ENCODE measurements at places on chromosomes 3 and 15. TPM values are rescaled to one million over a fixed set of nuclear protein-coding genes. Genes with fewer than 3 reads are reported as not detected.

DNA sequence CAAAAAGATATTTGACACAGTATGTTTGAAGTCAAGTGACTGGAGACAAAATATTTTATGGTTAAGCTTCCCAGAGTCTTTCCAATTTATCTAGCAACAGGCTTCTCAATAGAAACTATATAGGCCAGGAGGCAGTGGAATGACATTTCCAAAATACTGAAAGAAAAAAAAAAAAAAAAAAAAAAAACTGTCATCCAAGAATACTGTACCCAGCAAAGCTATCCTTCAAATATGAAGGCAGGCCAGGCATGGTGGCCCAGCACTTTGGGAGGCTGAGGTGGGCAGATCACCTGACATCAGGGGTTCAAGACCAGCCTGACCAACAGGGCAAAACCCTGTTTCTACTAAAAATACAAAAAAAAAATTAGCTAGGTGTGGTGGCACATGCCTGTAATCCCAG lies 20.9 kb downstream of the NME9 start:
- no peak for DNase-seq
- no peak overlapping the region for H3K4me3 ChIP-seq
- H3K36me3 ChIP-seq = peaks cover 8% of the 10 kb centered on the region
- no peaks in the 10 kb centered on the region for H3K4me1 ChIP-seq

The RTP3 gene
- total RNA-seq = not detected

DNA sequence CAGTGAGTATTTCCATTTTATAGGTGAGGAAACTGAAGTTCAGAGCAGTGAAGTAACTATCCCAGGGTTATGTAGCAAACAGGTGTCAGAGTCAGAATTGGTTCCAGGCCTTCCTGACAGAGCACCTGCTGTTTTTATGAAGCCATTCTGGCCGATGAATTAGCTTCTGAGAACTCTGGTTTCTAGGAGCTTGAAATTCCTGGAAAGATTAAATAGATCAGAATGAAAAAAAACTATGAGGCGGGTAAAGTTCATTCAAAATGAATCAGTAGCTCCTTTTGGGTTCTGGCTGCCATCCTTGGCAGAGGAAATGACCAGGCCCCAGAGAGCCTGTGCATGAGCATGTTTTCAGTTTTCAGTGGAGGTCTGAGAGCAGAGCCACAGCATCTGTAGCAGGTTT lies 59.3 kb upstream of the CFAP161 start:
- no peaks in the 10 kb centered on the region for H3K4me1 ChIP-seq
- no peak for DNase-seq
- no peaks in the 10 kb centered on the region for H3K36me3 ChIP-seq
- H3K27ac ChIP-seq = no peak overlapping the region
- peaks cover 5% of the 10 kb centered on the region for H3K27me3 ChIP-seq

DNA sequence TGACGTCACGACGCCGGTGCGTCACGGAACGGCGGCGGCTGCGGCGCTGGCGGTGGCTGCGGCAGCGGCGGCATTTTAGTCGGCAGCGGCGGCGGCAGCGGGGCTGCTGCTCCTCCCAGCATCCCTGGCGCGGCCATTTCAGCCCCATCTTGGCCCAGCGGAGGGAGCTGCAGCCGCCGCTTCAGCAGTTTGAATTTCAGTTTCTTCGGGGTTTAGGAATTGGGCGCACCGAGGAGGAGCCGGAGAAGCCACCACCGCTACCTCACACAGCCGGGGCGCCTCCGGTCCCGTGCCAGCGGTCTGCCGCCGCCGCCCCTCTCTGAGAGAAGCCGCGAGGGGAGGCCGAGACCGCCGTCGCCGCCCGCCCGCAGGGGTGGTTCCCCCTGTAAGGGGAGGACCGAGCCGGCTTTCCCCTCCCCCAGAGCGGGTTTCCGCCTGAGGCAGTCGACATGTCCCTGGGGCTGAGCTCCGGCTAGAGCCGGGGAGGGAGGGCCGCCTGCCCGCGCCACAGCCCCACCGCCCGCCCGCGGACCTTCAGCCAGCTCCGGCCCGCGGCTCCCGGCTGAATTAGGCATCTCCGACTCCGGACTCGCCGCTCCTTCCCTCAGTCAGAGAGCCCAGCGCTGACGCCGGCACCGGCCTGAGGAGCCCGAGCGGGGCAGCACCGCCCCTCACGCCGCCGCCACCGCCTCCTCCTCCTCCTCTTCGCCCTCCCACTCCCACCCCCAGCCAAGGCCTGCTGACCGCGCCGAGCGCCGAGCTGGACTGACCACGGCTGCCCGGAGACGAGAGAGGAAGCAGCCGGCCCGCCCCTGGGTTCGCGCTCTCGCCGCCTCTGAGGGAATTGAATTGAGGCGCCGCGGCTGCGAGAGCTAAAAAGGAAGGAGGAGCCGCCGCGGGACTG lies at the start of gene TSC22D2:
TSS of gene TSC22D2 (plus strand) at position 78 of the 904 bp plus-strand sequence. CDS start 1,053 bp downstream, outside the sequence.
- peaks cover 20% of the 10 kb centered on the region for H3K4me1 ChIP-seq
- H3K27ac ChIP-seq = peak within 1 kb of the TSS; percentile 99
- peak; percentile 97 for DNase-seq

DNA sequence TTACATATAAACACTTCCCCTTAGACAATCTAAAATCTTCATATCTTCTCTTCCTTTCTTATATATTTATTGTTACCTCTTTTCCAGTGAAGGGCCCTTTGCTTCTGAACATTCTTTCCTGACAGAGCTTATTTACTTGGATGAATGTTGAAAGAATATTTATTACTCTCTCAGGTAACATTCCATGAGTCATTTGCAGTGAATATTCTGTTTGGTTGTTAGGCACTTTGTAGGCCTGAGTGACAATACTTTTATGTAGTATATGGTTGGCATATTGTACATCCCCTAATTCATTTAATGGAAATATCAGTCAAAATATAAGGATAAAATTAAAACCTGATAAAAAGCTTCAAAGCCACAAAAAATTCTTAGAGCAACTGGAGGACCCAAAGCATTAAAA lies 260.9 kb upstream of the KCNMB2 start:
- H3K27me3 ChIP-seq = no peaks in the 10 kb centered on the region
- H3K4me3 ChIP-seq = no peak overlapping the region
- H3K4me1 ChIP-seq = no peaks in the 10 kb centered on the region
- no peaks in the 10 kb centered on the region for H3K36me3 ChIP-seq

DNA sequence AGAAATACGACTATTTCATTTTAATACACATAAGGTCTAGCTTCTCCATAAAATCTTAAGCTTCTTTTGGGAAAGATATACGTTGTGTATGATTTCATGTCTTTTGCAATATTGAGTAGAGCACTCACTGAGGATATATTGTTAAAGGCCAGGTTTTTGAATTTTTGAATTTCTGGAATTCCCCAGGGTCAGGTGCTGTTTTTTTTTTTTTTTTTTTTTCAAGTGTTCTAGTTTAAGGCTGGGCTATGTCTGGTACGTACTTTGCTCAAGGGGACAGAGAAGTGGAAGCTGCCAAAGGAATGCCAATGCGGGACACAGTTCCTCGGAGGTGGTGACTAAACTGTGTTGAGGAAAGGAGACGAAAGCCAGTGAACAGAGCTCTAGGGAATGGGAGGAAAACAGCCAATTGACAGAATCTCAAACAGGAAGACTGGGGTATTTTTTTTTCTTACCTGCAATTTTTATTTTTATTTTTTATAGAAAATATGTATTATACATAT lies 510.5 kb upstream of the CBLB start:
- H3K4me3 ChIP-seq = no peak overlapping the region
- H3K27ac ChIP-seq = peak overlapping the region; percentile 33
- DNase-seq = no peak
- peaks cover 5% of the 10 kb centered on the region for H3K4me1 ChIP-seq
- no peaks in the 10 kb centered on the region for H3K27me3 ChIP-seq

The ELL3 gene
- 4.1 TPM for total RNA-seq

DNA sequence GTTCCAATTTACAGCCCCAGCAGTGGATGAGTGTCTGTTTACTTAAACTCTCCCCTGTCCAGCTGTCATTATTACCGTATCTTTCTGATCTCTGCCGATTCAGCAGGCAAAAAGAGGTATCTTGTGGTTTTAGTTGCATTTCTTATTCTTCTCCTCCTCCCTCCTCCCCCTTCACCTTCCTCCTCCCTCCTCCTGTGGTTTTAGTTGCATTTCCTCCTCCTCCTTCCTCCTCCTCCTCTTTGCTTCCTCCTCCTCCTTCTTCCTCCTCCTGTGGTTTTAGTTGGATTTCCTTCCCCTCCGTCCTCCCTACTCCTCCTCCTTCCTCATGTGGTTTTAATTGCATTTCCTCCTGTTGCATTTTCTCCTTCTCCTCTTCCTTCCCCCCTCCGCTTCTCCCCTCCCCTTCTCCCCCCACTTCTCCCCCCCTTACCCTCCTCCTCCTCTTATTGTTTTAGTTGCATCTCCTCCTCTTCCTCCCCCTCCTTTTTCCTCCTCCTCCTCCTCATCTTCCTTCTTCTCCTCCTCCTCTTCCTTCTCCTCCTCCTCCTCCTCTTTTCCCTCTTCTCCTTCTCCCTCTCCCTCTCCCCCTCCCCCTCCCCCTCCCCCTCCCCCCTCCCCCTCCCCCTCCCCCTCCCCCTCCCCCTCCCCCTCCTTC lies 25.3 kb upstream of the VPS33B start:
- H3K27ac ChIP-seq = no peak overlapping the region
- H3K4me3 ChIP-seq = no peak overlapping the region
- H3K36me3 ChIP-seq = no peaks in the 10 kb centered on the region
- peaks cover 41% of the 10 kb centered on the region for H3K27me3 ChIP-seq
- DNase-seq = no peak

GRCh38 chr3:154729741-154730140 lies 299.8 kb upstream of the GPR149 start:
- no peak for DNase-seq
- H3K27me3 ChIP-seq = no peaks in the 10 kb centered on the region
- H3K36me3 ChIP-seq = no peaks in the 10 kb centered on the region

GRCh38 chr3:130975251-130975650 lies 51.4 kb downstream of the ASTE1 start:
- H3K4me1 ChIP-seq = no peaks in the 10 kb centered on the region
- H3K36me3 ChIP-seq = peaks cover 41% of the 10 kb centered on the region
- H3K4me3 ChIP-seq = no peak overlapping the region
- no peaks in the 10 kb centered on the region for H3K27me3 ChIP-seq
- no peak overlapping the region for H3K27ac ChIP-seq

GRCh38 chr15:77349666-77350065 lies 70.2 kb downstream of the PEAK1 start:
- no peaks in the 10 kb centered on the region for H3K4me1 ChIP-seq
- no peaks in the 10 kb centered on the region for H3K27me3 ChIP-seq
- H3K36me3 ChIP-seq = no peaks in the 10 kb centered on the region
- H3K4me3 ChIP-seq = no peak overlapping the region
- H3K27ac ChIP-seq = no peak overlapping the region

The TMEM115 gene
- total RNA-seq = 44.4 TPM

GRCh38 chr3:4478261-4478660 lies 11.2 kb upstream of the SUMF1 start:
- no peaks in the 10 kb centered on the region for H3K4me1 ChIP-seq
- DNase-seq = no peak
- no peak overlapping the region for H3K27ac ChIP-seq

DNA sequence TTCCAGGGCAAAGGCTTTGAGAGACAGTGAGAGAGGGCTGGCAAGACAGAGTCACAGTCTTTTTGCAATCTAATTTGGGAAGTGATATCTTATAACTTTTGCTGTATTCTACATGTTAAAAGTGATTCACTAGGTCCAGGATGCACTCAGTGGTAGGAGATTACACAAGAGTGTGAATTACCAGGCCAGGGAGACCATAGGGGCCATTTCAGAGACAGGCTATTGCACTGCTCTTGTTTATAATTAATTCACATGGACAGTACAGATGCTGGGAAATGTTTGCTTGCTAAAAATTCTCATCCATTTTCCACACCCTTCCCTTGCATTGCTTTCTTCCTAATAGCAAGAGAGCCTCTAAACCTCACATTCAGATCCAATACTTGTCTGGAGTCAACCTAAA lies 22.6 kb upstream of the POMGNT2 start:
- peaks cover 7% of the 10 kb centered on the region for H3K4me1 ChIP-seq
- DNase-seq = no peak
- H3K27ac ChIP-seq = no peak overlapping the region
- H3K36me3 ChIP-seq = no peaks in the 10 kb centered on the region
- no peak overlapping the region for H3K4me3 ChIP-seq
- H3K27me3 ChIP-seq = peaks cover 8% of the 10 kb centered on the region

GRCh38 chr3:43844757-43845156 lies 154.0 kb downstream of the ABHD5 start:
- no peak for DNase-seq
- H3K27ac ChIP-seq = no peak overlapping the region
- H3K4me3 ChIP-seq = no peak overlapping the region
- H3K36me3 ChIP-seq = no peaks in the 10 kb centered on the region
- peaks cover 17% of the 10 kb centered on the region for H3K27me3 ChIP-seq

DNA sequence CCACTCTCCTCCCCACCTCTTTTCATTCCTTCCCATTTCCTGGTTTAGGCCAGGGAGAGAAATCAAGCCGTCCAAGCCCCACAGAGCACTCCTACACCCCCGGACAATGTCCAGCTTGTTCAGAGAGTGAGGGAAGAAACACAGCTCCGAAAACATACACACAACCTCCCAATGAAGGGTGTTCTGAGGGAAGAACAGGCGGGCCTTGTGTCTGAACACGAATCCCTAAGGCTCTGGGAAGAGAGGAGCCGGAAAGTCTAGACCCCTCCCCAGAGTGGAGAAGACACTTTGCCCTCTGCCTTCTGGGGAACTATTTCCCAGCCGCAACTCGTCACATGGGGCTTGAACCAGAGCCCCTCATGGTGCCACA lies 30.5 kb downstream of the ACAN start:
- no peak overlapping the region for H3K4me3 ChIP-seq
- no peaks in the 10 kb centered on the region for H3K36me3 ChIP-seq
- no peaks in the 10 kb centered on the region for H3K27me3 ChIP-seq
- DNase-seq = no peak
- no peak overlapping the region for H3K27ac ChIP-seq

- H3K4me3 ChIP-seq = no peak overlapping the region
- no peaks in the 10 kb centered on the region for H3K36me3 ChIP-seq
- H3K27me3 ChIP-seq = peaks cover 15% of the 10 kb centered on the region
- no peak overlapping the region for H3K27ac ChIP-seq
- no peaks in the 10 kb centered on the region for H3K4me1 ChIP-seq
Measured at GRCh38 chr3:42290966-42291714, 25.2 kb upstream of the CCK start.

The ANAPC13 gene
- 57.0 TPM for total RNA-seq

GRCh38 chr3:121473001-121473400 lies 72.8 kb downstream of the POLQ start:
- no peak for DNase-seq
- H3K27ac ChIP-seq = no peak overlapping the region
- no peak overlapping the region for H3K4me3 ChIP-seq
- no peaks in the 10 kb centered on the region for H3K27me3 ChIP-seq
- H3K36me3 ChIP-seq = peaks cover 13% of the 10 kb centered on the region

The MAP6D1 gene
- total RNA-seq = 3.2 TPM

DNA sequence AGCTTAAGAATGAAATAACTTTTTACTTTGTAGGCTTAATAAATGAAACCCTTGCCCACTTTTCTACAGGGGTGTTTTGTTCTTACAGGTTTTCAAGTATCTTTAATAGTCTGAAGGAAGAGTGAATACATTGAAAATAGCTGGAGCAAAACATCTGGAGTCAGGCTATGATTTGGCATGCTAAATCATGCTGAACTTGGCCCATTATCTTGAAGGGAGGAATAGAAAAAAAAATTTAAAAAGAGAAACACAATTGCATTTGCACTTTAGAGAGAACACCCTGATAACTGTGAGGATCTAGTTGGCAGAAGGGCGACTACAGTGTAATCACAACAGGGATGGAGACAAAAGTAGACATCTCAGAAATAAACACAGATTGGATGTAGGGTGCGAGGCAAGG lies 1.8 kb upstream of the IQGAP1 start:
- H3K4me3 ChIP-seq = peak overlapping the region; percentile 45
- H3K36me3 ChIP-seq = peaks cover 12% of the 10 kb centered on the region
- no peak overlapping the region for H3K27ac ChIP-seq
- DNase-seq = no peak

The RBM5 gene
- total RNA-seq = 244 TPM

The ADAMTS17 gene
- total RNA-seq = 18.3 TPM

- no peak overlapping the region for H3K27ac ChIP-seq
- H3K4me3 ChIP-seq = no peak overlapping the region
- peaks cover 11% of the 10 kb centered on the region for H3K27me3 ChIP-seq
- H3K4me1 ChIP-seq = peaks cover 20% of the 10 kb centered on the region
Measured at GRCh38 chr3:107892955-107893624, 197.7 kb downstream of the CD47 start.
